ENCODE measurements at places on chromosomes 5 and 9. TPM values are rescaled to one million over a fixed set of nuclear protein-coding genes. Genes with fewer than 3 reads are reported as not detected.

GRCh38 chr9:134653259-134654009, 11.8 kb downstream of the COL5A1 start:
- DNase-seq: no peak
- no peaks in the 10 kb centered on the region for H3K27me3 ChIP-seq
- H3K4me3 ChIP-seq: no peak overlapping the region
- H3K4me1 ChIP-seq: no peaks in the 10 kb centered on the region

DNA sequence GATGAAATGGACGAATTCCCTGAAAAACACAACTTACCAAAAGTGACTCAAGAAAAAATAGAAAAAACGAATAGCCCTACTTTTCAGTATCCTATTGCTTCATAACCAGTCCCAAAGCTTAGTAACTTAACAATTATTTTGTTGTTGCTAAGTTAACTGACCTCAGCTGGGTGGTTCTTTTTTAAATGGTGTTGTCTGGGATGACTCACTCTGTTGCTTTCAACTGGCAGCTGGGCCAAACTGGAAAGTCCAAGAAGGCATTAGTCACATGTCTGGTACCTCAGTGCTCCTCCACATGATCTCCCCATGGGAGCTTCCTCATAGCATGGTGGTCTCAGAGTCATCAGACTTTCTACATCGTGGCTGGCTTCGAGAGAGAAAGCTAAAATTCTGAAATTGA, 47.8 kb upstream of the ADAMTS2 start:
- H3K4me1 ChIP-seq: no peaks in the 10 kb centered on the region
- no peaks in the 10 kb centered on the region for H3K36me3 ChIP-seq
- H3K4me3 ChIP-seq: no peak overlapping the region

- no peak overlapping the region for H3K4me3 ChIP-seq
- no peaks in the 10 kb centered on the region for H3K36me3 ChIP-seq
- H3K27me3 ChIP-seq: no peaks in the 10 kb centered on the region
- no peaks in the 10 kb centered on the region for H3K4me1 ChIP-seq
These were observed 15.3 kb downstream of the NR2F1 start for GRCh38 chr5:93598091-93599000.

DNA sequence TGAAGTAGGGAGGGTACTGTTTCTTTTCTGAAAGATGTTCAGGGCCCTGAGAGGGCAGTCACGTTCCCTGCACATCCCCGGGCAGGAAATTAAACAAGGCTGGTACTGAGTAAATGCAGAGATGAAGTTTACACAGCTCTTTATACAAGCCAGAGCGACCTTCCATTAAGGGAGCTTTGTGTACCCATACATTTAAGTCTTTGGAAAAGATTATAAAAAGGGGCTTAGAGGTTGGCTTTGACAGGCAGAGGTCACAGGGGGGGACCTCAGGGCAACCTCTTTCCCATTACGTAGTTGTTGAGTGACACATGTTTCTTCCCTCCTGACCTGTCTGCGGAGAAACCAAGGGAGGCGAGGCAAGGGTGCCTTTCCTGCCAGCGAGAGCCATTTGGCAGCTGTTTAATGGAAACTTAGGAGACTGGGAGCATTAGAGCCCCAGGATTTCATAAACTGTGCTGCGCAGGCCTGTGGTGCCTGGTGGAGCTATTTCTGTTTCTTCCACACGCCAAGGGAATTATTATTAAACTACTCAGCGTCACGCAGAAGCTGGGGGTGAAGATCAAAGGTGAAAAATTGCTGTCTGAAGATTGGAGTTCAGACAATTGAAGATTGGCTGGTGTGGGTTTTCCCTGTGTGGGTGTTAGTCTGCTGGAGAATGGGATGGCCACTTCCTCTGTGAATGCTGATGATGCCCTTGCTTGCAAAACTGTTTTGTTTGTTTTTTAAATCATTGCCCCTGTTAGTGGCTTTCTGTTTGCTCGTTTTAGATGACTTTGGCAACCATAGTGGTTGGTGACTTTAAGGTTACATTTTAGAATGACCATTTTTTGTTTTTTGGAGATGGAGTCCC, 3.2 kb upstream of the SMIM32 start:
- H3K27me3 ChIP-seq: no peaks in the 10 kb centered on the region
- H3K27ac ChIP-seq: no peak overlapping the region
- H3K4me1 ChIP-seq: peaks cover 7% of the 10 kb centered on the region
- H3K4me3 ChIP-seq: no peak overlapping the region
- H3K36me3 ChIP-seq: no peaks in the 10 kb centered on the region

DNA sequence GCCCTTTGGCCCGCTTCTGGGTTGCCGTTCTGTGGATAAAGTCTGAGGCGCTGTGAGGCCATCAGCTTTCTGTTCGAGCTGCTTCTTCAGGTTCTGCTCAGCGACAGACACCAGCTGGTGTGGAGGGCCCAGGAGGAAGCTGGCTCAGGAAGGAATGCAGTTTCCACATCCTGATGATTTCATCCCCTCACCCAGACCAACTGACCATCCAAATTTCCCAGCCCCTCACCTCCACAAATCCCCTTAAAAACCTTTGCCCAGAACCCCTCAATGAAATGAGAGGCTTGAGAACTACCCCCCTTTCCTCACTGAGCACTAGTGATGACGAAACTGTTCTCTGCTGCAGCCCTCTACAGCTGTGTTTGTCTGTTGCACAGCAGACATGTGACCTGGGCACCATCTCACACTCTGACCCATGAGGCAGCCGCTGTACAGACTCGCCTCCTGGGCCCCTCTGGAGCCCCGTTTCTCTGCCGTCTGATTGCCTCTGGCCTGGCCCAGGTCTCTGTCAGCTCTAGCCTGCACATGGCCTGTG, 45.4 kb downstream of the SPATA31C2 start:
- H3K36me3 ChIP-seq: no peaks in the 10 kb centered on the region
- no peak overlapping the region for H3K27ac ChIP-seq
- H3K27me3 ChIP-seq: no peaks in the 10 kb centered on the region
- H3K4me1 ChIP-seq: peaks cover 10% of the 10 kb centered on the region

- H3K27ac ChIP-seq: no peak overlapping the region
- H3K36me3 ChIP-seq: no peaks in the 10 kb centered on the region
- H3K27me3 ChIP-seq: no peaks in the 10 kb centered on the region
These were observed 836.1 kb upstream of the CDH6 start for GRCh38 chr5:30357371-30357770.

The TAF11L5 gene
- not detected for polyA plus RNA-seq

The CNTNAP3 gene
- 0.53 TPM for polyA plus RNA-seq

- H3K4me3 ChIP-seq: no peak overlapping the region
- H3K27ac ChIP-seq: no peak overlapping the region
- no peaks in the 10 kb centered on the region for H3K4me1 ChIP-seq
- H3K36me3 ChIP-seq: no peaks in the 10 kb centered on the region
- no peaks in the 10 kb centered on the region for H3K27me3 ChIP-seq
These were observed 42.9 kb upstream of the TDRD7 start for GRCh38 chr9:97368964-97369363.

DNA sequence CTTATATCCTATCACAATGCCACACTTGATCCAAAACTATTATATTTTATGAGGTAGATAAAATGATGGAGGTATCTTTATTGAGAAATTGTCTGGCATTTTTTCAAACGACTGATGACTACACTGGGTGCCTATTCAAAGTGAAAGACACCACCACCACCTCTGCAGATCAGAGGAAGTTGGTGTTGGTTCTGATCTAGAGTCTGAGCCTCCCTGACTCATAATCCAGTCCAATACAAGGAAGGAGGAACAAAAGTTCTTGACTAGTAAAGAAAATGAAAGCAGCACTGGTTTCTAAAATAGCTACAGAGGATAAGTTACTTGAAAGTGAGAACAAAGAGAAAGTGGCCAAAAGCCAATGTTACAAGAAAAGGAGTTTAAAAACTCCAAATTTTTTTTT, 139.9 kb downstream of the RFX3 start:
- DNase-seq: no peak
- H3K36me3 ChIP-seq: no peaks in the 10 kb centered on the region
- no peaks in the 10 kb centered on the region for H3K4me1 ChIP-seq
- H3K27ac ChIP-seq: no peak overlapping the region
- no peak overlapping the region for H3K4me3 ChIP-seq

- DNase-seq: no peak
- H3K36me3 ChIP-seq: no peaks in the 10 kb centered on the region
- no peaks in the 10 kb centered on the region for H3K4me1 ChIP-seq
- no peak overlapping the region for H3K4me3 ChIP-seq
- no peaks in the 10 kb centered on the region for H3K27me3 ChIP-seq
- H3K27ac ChIP-seq: peak overlapping the region; percentile 49
These were observed 178.0 kb downstream of the ESM1 start for GRCh38 chr5:54807421-54807820.

All from pancreas (tissue), 10 donors.